Aorta (tissue), 5 donors: ENCODE measurements at places on chromosomes 5 and 9. TPM values are rescaled to one million over a fixed set of nuclear protein-coding genes. Genes with fewer than 3 reads are reported as not detected.

DNA sequence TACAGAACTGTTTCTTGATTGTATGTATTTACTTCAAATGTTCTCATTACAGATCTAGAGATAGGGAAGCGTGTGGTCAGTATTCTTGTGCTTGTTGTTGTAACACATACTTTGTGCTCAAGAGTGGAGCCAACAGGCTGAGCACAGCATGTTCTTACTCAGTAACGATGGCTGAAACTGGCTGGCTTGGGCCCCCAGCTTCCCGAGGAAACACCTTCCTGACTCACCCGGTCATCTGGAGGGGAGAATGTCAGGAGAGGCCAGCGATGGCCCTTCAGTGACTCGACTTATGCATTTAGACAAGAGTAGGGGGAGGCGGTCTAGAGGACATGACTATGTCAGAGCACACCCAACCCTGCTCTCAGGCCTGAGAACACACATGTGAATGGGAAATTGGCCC lies 25.6 kb downstream of the ZNF474 start:
- DNase-seq = peak; percentile 80

- DNase-seq = no peak
Measured at GRCh38 chr9:92180669-92181181, 65.5 kb upstream of the SPTLC1 start.

GRCh38 chr5:5306696-5307095 lies 115.8 kb upstream of the ICE1 start:
- no peak for DNase-seq

- DNase-seq = no peak
Measured at GRCh38 chr9:89616411-89616810, 11.6 kb downstream of the GADD45G start.

GRCh38 chr9:21244836-21245235 lies 5.0 kb upstream of the IFNA14 start:
- DNase-seq = no peak

DNA sequence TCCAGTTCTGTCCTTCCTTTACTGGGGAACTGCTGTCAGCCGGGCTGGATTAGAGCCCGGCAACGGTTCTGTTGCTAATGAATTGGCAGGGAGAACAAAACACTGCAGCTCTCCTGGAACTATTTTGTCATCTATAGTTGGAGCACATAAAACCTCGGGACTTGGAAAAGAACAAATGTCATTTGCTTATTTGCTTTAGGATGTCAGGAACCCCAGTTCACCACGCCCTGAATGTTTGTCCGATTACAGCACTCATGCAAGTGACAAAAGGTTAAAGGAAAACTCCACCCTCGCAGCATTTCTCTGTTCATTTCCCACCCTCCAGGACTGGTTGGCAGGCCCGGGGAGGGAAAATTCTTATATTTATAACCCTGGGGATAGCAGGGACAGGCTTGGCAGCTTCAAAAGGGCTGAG lies 66.4 kb upstream of the PLPP1 start:
- DNase-seq = peak; percentile 86

DNA sequence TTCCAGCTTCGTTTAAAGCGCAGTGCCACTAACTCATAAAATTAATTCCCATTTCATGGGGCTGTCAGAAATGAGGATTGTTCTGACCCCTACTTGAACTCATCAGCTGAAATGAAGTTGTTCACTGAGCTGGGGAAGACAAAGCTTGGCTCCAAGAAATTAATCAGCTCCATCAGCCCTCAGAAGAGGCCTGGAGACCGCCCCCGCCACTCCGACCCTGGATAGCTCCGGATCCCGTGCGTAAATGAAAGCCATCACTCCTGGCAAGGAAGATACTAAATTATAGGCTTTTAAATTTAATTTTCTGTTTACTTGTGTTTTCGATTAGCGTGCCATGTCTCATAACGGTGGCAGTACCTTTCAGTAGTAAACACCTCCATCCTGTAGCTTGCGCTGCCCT lies 142.8 kb upstream of the IRX2 start:
- DNase-seq = no peak

GRCh38 chr9:109956717-109957440 lies 176.9 kb downstream of the PALM2AKAP2 start:
- DNase-seq = no peak

DNA sequence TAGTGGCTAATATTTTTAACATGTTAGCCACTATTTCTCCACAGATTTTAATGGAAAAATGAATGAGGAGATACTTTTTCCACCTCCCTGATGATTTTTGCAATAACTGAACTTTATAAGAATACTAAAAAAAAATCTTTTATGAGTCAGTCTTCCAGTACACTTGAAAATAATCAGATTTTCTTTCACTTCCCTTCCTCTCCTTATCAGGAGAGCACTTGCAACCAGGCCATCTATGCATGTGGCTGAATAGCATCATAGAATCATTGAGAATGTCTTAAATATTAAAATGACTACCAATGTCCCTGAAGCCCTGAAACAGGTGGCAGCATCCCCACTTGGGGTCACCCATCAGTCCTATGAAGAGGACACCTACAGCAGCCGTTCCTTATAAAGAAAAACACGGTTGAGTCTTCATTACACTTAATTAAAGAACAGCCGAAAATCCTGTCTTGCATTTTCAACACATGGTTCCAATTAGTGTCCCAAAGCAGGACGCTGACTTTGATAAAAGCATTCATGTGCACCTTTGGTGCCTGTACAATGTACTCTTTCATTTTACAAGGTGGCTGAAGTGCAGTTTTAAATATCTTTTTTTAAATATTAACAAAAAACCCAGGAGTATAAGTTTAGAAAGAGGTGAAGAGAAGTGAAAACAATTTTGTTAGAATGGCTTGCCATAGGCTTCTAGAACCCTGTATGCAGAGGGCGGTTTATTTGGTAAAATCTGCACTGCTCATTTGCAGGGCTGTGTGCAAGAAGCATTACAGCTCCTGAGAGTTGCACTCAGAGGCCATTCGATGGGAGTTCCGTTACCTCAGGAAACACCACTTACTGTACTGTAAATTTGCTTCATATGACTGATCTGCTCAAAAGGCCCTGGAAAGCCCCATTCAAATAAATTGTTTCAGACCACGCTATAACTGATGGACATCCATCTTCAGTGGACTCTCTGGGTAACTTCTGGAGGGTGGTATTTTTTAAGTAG lies 106.9 kb upstream of the VCAN start:
- DNase-seq = no peak

DNA sequence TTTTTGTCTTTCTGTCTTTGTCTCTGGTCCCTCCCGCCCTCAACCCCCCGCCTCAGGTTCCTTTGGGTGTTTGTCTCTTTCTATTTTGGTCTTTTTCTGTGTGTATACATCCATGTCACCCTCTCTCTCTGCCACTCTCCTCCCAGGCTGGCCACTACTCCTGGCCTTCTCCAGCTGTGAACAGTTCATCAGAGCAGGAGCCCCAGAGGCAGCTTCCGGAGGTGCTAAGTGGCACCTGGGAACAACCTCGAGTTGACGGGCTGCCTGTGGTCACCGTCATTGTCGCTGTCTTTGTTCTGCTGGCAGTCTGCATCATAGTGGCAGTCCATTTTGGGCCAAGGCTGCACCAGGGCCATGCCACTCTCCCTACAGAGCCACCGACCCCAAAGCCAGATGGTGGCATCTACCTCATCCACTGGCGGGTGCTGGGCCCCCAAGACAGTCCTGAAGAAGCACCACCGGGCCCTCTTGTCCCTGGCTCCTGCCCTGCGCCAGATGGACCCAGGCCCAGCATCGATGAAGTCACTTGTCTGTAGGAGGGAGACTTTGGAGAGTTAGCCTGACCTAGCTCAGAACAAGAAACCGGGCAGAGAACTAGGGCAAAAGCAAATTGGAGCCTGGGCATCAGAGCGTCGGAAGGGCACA lies 1.7 kb downstream of the SMIM33 start:
- DNase-seq = no peak

- no peak for DNase-seq
Measured at GRCh38 chr9:71774920-71775319, 6.6 kb upstream of the CEMIP2 start.

GRCh38 chr9:114065304-114065703 lies 12.8 kb downstream of the AMBP start:
- no peak for DNase-seq

DNA sequence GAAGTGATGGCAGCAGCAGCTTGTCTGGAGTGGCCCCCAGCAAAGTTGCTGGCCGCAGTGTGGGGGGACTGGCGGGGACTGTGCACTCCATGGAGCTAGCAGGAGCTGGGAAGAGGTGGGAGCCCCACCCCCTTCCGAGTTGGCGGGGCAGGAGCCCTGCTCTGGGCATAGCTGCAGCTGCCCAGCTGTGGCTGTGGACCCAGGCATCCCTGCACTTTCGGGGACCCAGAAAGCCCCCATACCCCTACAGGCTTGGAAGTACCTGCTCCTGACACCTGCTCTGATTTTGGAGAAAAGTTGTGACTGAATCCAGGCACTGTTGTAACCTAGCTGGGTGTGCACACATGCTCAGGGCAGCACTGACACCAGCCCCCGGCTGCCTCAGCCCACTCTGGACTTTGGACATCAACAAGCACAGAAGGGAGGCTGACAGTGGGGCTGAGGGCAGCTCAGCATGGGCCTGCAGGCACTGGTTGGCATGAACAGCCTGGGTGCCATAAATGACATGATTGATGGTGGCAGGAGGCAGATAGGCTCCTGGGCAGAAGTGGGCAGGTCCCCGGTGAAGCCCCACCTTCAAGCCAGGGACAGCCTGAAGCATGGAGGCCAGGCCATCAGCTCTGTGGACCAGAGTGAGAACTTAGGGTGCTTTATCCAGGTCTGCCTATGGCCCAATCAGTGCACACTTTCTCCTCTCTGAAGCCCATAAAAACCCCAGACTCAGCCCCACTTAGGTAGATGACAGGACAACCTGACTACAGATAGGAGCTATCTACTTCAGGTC lies 12.6 kb downstream of the LMBRD2 start:
- no peak for DNase-seq

DNA sequence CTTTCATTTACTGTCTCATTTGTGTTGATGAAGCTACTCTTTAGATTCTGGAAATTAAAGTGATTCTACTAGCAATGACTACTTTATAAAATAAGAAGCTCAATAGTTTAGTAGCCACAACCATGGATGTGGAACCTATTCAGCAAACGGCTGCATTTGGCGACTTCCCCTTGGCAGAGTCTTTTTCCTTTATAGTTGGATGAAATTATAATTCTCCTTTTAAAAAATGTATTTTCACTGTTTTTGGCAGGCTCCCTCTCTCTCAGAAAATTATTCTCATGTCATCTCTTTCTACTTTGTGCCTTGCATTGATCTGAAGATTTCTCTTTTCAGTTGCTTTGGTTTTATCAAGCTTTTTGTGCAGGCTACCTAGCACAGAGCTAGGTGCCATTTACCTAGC lies 50.6 kb upstream of the KCNN2 start:
- no peak for DNase-seq

- no peak for DNase-seq
Measured at GRCh38 chr9:115757461-115757860, 396.1 kb upstream of the PAPPA start.

DNA sequence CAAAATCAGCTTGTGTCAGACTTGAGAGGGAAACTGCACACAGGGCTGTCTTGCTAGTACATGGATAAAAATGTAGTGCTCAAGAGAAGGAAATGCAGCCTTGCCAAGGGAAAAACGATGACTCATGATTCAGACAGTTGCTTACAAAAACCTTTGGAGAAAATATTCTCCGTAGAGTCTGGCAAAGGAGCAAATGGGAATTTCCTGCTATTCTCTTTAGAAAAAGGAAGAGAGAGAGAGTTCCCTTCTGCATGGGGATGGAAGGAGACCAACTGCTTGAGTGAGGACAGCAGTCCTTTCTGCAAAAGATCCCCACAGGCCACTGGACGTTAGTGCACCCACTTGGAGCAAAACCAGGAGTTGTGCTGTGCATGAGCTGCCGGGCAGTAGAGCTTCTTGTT lies 7.6 kb downstream of the IFNB1 start:
- peak; percentile 61 for DNase-seq

- no peak for DNase-seq
Measured at GRCh38 chr5:6516823-6517222, 68.2 kb downstream of the UBE2QL1 start.

DNA sequence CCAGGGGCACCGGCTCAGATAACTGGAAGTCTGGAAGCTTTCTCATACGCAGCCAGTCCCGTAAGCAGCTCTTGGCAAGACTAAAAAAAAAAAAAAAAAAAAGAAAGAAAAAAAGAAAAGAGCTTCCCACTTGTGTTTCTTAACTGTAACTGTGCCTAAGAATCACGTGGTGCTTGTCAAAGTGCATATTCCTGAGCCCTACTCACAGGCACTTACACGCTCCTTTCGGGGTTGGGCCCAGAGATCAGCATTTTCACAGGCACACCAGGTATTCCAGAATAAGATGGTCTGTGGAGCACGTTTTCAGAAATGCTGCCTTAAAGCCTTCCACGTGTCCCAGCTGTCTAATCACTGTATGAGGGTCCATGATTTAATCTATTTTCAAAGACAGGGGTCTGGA lies 22.6 kb upstream of the SH3GL2 start:
- DNase-seq = no peak

DNA sequence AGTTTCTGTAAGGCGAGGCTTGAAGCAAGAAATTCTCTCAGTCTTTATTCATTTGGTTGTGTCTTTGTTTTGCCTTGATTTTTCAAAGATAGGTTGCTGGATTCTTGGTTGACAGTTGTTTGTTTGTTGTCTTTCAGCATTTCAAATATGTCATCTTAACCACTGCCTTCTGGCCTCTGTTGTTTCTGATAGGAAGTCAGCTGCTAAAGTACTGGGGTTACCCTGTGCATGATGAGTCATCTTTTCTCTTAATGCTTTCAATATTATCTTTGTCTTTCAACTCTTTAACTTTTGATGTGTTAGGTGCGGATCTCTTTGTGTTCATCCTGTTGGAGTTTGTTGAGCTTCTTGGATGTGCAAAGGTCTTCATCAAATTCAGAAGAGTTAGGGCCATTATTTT lies 1571.3 kb downstream of the MAT2B start:
- no peak for DNase-seq

DNA sequence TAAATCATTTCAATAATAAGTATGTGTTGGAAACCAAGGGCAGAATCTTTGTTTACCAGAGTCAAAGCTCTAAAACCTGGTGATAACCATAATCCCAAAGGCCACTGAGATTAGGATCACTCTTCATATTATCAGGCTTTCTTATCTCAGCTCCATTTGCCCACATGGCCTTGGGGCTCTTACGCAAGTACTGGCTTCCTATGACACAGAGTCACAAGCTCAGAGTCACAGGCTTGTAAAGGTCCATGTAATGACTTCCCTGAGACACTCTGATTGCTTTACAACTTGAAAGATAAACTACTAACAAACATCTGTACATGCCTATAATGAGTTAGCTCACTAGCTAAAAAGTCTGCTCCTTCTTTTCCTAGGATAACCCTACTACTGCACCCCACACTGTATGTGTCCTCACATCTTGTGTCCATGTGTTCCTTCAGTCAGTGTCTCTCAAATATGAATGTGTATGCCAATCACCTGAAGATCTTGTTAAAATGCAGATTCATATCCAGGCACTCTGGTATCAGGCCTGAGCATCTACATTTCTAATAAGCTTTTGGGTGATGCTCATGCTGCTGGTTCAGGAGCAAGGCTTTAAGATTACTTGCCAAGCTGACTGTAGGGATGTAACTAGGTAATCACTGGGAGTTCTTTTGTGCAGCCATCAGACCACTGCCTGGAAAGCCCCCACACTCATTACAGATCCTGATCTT lies 28.4 kb downstream of the SEMA6A start:
- no peak for DNase-seq

Gene WDR70
- total RNA-seq = 26.3 TPM

Gene CAMK2A
- 0.15 TPM for total RNA-seq

Gene MYOT
- total RNA-seq = 4.0 TPM

Gene GBA2
- total RNA-seq = 83.8 TPM

Gene SPATA31A3
- total RNA-seq = not detected

Gene ANKHD1
- 112 TPM for total RNA-seq

Gene MRPL22
- 27.8 TPM for total RNA-seq

Gene CCDC183
- 0.45 TPM for total RNA-seq

Gene SPINK7
- not detected for total RNA-seq
